Stomach (tissue), 19 donors: ENCODE measurements at places on chromosomes 5 and 9. TPM values are rescaled to one million over a fixed set of nuclear protein-coding genes. Genes with fewer than 3 reads are reported as not detected.
A peak's percentile ranks its signal among the peaks of the same experiment; 100 is the strongest.

Gene MRPS27
- polyA plus RNA-seq = 22.0 TPM

DNA sequence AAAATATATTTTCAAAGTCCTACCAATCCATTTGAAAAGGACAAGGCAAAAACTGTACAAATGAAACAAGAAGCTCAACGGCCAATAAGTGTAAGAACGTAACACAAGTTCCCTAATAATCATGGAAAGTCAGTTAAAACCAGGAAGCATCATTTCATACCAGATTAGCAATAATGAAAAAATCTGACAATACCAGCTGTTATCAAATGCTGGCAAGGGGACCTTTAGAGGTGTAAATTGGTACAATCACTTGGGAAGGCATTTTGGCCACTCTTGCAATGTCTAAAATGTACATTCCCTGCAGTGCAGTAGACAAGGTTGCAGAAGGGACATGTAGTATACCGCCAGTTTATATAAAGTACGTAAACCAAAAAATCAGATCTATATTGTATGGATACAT, 10.1 kb upstream of the SEMA5A start:
- H3K4me3 ChIP-seq = no peak overlapping the region
- H3K27ac ChIP-seq = no peak overlapping the region
- H3K36me3 ChIP-seq = no peaks in the 10 kb centered on the region
- no peaks in the 10 kb centered on the region for H3K27me3 ChIP-seq

- no peak for DNase-seq
- H3K4me1 ChIP-seq = peaks cover 43% of the 10 kb centered on the region
- no peak overlapping the region for H3K4me3 ChIP-seq
- no peaks in the 10 kb centered on the region for H3K36me3 ChIP-seq
- H3K27ac ChIP-seq = no peak overlapping the region
These were observed 128.3 kb downstream of the HSD17B3 start for GRCh38 chr9:96173640-96174039.

Gene FREM1
- 0.31 TPM for polyA plus RNA-seq

DNA sequence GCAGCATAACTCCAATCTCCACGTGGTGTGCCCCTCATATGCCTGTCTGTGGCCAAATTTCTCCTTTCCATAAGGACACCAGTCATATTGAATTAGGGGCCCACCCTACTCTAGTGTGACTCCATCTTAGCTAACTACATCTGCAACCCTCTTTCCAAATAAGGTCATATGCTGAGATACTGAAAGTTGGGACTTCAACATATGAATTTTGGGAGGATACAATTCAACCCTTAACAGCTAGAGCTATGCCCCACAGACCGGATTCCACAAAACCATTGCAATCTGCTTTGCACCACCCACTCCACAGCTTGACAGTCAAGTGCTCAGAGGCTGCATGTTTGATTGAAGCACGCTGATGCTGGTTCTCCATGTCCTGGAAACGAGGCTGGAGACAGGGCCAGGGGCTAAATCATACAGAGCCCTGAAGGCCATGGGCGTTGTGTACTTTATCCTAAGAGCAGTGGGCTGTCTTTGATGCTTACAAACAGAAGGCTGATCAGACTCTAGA, 122.8 kb downstream of the MTX3 start:
- H3K36me3 ChIP-seq = no peaks in the 10 kb centered on the region
- H3K4me3 ChIP-seq = no peak overlapping the region
- no peaks in the 10 kb centered on the region for H3K4me1 ChIP-seq
- H3K27ac ChIP-seq = no peak overlapping the region

GRCh38 chr9:96383165-96383942, at the start of gene SLC35D2:
SLC35D2 (minus strand) TSS chr9:96383711; CDS start chr9:96383634, 77 bp downstream.
- no peaks in the 10 kb centered on the region for H3K36me3 ChIP-seq
- peak within 1 kb of the TSS; percentile 87 for H3K4me3 ChIP-seq
- H3K27me3 ChIP-seq = no peaks in the 10 kb centered on the region
- DNase-seq = peak; percentile 89
- peaks cover 23% of the 10 kb centered on the region for H3K4me1 ChIP-seq

DNA sequence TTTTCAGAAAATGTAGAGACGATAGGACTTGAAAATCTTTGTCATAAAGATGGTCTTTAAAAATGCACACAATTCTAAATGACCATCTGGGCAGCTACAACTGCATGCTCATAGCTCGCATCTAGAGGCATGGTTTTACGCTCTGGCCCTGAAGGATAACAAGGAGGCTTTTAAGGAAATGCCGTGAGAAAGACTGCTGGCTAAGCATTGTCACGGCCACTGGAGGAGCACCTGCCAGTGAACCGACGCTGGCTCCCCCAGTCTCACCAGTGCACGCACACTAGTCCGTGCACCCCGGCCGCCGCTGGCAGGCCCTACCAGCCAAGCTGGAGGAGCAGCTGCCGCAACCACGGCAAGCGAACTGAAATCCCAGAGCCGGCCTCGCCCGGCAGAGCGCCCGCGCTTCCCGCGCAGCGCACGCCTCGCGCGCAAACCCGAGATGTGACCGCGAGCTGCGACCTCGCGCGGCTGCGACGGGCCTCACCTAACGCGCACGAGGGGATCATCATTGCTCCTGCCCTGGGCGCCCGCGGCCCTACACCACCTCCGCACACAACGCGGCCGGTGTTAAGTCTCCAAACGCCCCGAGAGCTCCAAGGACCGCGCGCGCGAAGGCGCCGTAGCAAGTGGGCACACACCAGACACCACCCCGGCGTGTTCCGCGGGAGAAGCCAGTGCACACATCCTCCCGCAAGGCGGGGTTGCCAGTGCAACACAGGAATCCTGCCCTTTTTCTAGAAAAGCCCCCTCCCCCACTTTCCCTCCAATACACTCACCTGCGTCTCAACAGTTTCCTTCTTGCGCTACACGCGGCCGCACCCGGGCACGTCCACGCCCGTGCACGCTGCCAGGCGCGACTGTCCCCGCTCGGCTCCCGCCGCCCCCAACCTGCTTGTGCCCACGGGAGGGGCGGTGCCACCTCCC, 5.3 kb downstream of the ELAVL2 start:
- H3K27ac ChIP-seq = no peak overlapping the region
- peaks cover 80% of the 10 kb centered on the region for H3K27me3 ChIP-seq
- H3K36me3 ChIP-seq = no peaks in the 10 kb centered on the region
- no peak for DNase-seq
- H3K4me3 ChIP-seq = peak overlapping the region; percentile 38
- H3K4me1 ChIP-seq = peaks cover 10% of the 10 kb centered on the region

- no peak overlapping the region for H3K4me3 ChIP-seq
- no peaks in the 10 kb centered on the region for H3K36me3 ChIP-seq
- H3K4me1 ChIP-seq = peaks cover 5% of the 10 kb centered on the region
- DNase-seq = no peak
- H3K27me3 ChIP-seq = no peaks in the 10 kb centered on the region
These were observed 113.2 kb downstream of the TLE4 start for GRCh38 chr9:79684711-79685575.

Gene ZBED3
- polyA plus RNA-seq = 5.0 TPM
